Cardiac muscle cell (in vitro differentiated cells and primary cell): ENCODE measurements at places on chromosomes 4 and X.
A peak's percentile ranks its signal among the peaks of the same experiment; 100 is the strongest.

GRCh38 chrX:15471028-15471427 lies 22.1 kb downstream of the PIR start:
- DNase-seq = peak; percentile 71

- DNase-seq = no peak
These were observed 225.8 kb downstream of the FGF13 start for GRCh38 chrX:138485767-138486166.

- DNase-seq = no peak
These were observed 130.4 kb downstream of the BCOR start for GRCh38 chrX:39967348-39967747.

DNA sequence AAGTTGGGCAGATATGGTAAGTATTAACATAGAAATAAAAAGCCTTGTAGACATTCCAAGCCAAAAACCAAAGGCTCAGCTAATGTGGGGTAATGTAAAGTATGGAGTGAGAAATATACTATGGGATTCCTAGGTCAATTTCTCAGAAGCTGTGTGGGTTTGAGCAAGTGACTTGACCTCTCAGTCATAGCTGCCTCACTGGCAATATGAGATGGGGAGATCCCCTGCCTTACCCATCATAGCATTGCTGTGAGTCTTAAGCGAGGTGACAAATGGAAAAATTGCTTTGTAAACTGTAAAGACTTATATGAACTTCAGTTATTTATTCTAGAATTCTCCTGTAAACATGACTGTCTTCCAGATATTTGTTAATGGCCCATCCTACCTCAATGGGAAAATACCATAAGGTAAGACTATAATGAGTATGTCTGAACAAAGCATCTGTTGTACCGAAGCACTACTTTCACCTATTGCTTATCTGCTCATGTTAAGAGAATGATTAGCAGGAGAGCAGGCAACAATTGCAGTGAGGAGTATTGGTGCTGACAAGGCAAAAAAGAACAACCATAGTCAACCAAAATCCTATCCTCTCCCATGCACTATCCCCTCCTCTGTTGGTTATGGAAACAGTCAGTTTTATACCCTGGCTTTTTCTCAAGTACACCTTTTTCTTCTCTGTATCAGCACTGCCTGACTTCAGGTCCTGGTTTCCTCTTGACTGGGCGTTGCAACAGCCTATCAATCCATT lies 44.1 kb upstream of the TRPC3 start:
- no peak for DNase-seq
